ENCODE measurements at places on chromosomes 4 and X. TPM values are rescaled to one million over a fixed set of nuclear protein-coding genes. Genes with fewer than 3 reads are reported as not detected.

UNC5C gene
- not detected for total RNA-seq

PLAC1 gene
- total RNA-seq = 0.82 TPM

RASSF6 gene
- total RNA-seq = 1.1 TPM

ADAM29 gene
- total RNA-seq = not detected

XG gene
- not detected for total RNA-seq

IGSF1 gene
- total RNA-seq = 0.27 TPM

CYP4V2 gene
- total RNA-seq = 2.9 TPM

MAGEC3 gene
- not detected for total RNA-seq

ZDHHC9 gene
- total RNA-seq = 41.3 TPM
